ENCODE measurements at places on chromosomes 1 and 21.

GRCh38 chr1:246508897-246509688, 2.0 kb upstream of the SMYD3 start:
- no peak for DNase-seq

DNA sequence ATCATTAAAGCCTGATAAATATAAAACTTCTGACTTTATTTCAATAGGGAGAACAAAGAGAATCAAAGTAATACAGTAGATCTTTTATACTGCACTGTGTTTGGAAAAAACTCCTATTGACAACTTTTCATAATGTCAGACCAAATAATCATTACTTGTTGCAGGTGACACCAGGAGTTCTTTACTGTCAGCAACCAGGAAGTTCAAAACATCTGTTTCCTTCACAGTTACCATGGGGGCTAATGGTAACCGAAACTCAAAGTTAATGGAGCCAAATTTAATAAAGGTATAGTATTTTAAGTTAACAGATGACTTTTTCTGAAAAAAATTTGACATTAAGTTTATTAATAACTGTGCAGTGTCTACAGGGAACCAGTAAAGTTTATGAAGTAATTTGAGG, 10.6 kb downstream of the EFCAB7 start:
- DNase-seq, result no peak

DNA sequence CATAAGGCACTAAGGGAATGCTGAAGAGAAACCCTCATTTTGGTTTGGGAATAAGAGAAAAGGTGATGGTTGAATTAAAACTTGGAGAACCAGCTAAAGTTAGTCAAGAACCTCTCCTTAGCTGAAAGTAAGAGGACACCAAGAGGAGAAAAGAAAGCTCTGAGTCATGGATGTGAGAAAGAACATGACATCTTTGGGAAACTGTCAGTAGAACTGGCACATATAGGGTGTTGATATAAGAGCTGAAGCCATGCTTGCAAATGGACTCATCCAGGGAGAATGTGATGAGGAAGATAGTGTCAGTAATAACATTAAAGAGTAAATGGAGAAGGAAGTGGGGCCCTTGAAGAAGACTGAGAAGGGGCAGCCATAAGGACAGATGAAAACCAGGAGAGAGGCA, 54.3 kb downstream of the LRRC8C start:
- no peak for DNase-seq

DNA sequence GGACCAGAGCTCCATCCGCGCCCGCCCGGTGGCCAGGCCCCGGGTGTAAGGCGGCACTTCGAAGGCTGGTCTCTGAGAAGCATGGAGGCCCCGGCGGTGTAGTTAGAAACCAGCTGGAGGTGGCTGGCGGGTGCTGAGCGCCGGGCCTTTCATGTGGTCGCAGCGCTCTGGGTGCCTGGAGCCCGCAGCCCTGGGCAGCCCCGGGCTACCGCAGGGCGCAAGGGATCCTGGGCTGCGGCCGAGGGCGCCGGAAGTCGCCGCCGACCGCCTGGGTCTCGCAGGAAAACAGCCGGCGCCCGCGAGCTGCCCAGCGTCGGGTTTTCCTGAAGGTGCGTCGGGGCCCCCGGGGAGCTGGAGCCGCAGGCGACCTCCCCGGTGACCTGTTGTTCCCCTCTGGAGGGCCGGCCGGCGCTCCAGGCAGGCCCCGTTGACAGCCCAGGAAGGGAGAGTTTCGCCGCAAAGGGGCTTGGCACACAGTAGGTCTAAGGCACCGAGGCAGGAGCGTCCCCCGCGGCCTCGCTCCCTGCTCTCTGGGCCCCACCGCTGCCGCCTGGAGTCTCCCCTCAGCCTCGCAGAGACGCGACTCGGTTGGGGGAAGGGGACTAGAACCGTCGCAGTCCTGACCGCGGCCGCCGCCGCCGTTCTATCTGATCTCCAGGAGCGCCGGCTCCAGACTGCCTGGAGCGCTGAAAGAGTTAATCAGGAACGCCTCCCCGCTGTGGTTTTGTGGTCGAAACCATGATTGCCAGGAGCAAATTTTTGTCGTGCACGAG, 2.7 kb downstream of the GRHL3 start:
- peak; percentile 82 for DNase-seq

- no peak for DNase-seq
Observed at GRCh38 chr1:233294913-233295236, 650 bp downstream of the PCNX2 start.

DNA sequence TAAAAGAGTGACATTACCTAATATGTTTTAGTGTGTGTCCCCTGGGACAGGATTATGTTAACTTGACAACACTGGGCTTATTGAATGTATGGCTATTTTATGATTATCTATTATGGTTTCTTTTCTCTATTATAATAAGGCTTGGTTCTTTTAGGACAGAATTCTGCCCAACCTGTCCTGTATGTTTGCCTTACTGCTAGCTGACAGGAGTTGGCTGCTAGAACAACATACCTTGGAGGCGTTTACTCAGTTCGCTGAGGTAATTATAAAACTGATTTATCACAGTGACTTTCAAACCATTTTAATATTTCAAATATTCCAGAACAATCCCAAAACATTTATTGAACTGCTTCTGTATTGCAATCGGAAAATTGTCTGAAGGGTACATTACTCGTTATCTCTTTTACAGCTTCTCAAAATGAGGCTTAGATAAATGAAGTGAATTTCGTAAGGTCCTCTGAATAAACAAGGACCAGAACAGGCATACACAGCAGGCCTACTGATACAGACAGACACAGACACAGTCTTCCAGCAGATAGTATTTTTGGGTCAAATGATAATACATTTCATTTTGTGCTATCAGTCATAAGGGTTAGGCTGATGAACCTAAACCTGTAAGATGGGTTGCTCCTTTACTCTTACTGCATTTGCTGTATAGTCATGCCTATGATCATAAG, 44.2 kb downstream of the SCYL3 start:
- no peak for DNase-seq

- DNase-seq, result no peak
Observed at GRCh38 chr1:99737016-99737415, 29.4 kb downstream of the FRRS1 start.

GRCh38 chr1:153362187-153362775, 4.6 kb downstream of the S100A9 start:
- DNase-seq, result no peak

GRCh38 chr21:32336711-32337110, 38.1 kb downstream of the MRAP start:
- no peak for DNase-seq
